Activated CD4-positive, CD25-positive, alpha-beta regulatory T cell treated with anti-CD3 and anti-CD28 coated beads, Interleukin-2, amount 50 U/mL, for 24 hours (primary cell): ENCODE measurements at places on chromosomes 6 and 20.

DNA sequence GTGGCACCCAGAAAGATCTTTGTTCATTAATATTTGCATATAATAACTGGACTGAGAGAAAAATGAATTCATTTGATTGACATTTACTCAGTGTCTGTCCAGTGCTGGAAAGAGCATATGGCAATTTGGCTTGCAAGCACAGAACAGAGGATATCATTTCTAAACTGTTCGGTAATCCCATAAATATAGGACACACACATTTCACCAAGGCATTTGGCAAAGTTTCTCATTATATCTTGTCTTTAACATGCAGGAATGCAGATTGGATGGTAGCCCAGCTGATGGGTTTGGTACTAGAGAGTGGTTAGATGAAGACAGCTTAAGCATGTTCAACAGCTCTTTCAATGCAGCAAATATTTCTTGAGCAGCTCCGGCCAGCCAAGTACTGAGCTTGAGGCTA, 259.2 kb downstream of the PRKN start:
- no peak for ATAC-seq

- ATAC-seq: no peak
Measured at GRCh38 chr20:51570739-51571459, 28.4 kb upstream of the NFATC2 start.

DNA sequence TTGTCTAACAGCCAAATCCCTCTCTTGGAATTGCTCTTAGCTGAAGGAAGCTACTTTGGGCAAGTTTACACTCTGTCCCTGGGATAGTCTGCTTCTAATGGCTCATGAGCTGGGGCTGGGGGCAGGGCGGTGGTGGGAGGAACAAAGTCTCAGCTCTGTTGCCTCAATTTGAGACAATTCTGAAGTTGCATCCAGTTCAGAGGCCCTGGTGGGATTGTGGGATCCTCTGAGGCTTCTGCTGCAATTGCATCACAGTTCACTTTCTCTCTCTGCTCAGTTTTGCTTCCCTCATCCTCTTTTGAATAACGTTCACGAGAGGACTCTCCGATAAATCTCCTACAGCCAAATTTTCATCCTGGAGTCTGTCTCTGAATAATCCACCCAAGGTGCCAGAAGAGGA, 440.6 kb upstream of the SLC35B3 start:
- no peak for ATAC-seq

GRCh38 chr20:47241345-47241781, 115.1 kb downstream of the ZMYND8 start:
- no peak for ATAC-seq

- no peak for ATAC-seq
Measured at GRCh38 chr20:18588574-18588933, 700 bp downstream of the DTD1 start.

GRCh38 chr6:149845549-149845948, 18.6 kb downstream of the LRP11 start:
- no peak for ATAC-seq

DNA sequence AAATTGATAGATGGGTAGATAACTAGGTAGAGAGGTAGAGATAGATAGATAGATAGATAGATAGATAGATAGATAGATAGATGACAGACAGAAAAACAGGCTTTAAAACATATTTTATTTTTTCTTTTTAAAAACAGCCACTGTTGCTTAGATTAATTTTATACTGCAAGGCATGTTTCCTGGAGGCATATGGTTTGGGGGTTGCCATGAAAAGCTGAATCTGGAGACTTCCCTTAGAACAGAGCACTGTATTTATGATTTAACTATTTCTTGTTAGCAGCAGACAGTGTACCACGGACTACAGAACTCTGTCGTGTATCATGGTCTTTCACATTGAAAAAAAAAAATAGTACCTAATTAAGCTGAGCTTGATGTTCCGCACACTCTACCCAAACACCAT, 38.8 kb downstream of the METTL24 start:
- no peak for ATAC-seq

GRCh38 chr6:46284475-46284874, 113.7 kb upstream of the ENPP5 start:
- no peak for ATAC-seq

DNA sequence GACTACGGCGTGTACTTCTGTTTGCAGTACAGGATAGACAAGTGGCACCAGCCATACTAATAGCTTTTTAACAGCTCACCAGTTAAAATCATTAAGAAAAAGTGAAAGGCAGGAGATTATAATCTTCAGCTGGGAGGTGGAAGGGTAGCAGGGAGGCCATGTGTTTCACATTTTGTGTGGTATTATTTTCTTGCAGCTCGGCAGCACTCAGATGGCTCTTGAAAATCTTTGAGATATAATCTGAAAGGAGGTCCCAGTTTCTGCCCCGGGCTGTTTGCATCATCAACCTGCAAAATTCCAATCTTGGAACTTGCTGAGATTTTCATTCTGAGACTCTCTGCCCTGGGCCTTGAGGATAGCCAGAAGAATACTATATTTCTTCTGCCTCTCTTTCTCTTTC, 87.5 kb upstream of the HDAC2 start:
- ATAC-seq: no peak

GRCh38 chr6:79070206-79070825, 7.7 kb downstream of the PHIP start:
- ATAC-seq: no peak

GRCh38 chr6:43278524-43279078, 19.5 kb upstream of the SLC22A7 start:
- ATAC-seq: no peak

GRCh38 chr20:38751360-38751976, 3.2 kb downstream of the ACTR5 start:
- no peak for ATAC-seq
